ENCODE measurements at places on chromosomes 11 and 22.

GRCh38 chr11:66328302-66329144, 7.7 kb downstream of the RIN1 start:
- peak; percentile 84 for DNase-seq

DNA sequence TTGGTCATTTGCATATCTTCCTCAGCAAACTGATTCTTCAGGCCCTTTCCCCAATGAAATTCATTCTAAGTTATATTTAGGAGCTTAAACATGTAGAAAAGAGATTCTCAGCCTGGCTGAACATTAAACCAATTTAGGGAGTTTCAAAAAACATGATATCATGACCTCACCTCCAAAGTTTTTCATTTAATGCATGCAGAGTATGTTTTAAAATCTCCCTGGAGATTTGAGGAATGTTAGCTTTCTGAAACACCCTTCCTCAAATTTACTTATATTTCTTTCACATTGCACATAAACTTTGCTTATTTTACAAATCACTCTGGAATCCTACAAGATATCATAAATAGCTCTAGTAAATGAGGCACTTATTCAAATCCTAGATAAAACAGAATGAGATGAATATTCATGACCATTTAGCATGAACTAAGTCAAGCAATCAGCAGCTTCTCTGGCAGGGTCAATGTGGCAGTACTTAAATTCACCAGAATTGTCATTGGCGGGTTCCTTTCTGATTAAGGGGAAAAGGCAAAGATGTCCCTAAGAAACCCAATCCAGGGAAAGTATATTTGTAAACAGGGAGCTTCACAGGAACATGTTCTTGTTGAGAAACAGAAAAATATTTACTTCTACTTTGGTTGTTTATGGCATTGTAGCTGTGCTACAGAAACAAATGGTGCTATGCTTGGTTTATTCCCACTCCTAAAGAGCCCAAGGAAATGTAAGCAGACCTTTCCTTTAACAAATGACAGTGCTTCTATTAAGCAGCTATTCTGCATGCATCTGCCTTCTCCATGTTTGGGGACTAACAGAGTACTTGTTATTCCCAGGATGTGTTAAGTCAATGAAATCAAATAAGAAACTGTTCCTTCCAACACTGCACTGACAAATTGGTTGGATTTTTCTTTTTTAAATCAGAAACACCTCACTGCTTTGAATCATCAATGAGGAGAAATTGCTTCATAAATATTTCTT, 162.3 kb downstream of the C11orf87 start:
- no peak for DNase-seq

DNA sequence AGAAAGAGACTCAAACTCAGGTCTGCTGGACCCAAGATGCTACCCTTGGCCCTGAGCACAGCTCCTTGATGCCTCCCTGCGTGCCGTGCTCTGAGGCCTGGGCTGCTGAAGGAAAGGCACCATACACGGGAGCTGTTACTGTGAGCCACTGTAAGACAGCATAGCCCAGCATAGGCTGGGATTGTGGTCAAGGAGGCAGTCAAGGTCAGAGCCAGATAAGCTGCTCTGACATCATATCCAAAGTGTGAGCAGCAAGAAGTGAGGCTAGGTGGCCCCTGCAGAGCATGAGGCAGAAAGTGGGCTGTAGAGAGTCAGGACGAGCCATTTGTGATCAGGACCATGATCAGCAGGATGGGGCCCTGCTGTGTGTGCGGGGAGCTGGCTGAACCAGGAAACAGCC, 7.7 kb downstream of the SLC22A8 start:
- DNase-seq, result no peak

- no peak for DNase-seq
These were observed 1.2 kb downstream of the GLB1L3 start for GRCh38 chr11:134277183-134278001.

DNA sequence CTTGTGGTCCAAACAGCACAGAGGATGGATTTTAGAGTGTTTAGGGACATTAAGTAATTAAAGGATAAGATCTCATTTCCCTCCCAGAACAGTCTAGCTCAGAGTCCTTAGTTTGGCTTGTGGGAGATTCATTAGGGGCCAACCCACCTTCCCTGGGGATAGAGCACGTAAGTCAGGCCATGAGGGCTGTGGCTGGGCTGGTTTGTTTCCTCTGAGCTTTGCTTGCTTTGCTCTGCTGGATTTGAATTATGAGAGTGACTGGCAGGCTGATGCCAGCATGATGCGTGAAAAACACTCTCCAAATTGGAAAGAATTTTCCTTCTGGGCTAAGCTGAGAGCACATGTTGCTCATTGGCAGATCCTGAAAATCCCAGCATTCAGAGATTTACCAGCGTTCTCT, 84.7 kb upstream of the HEPHL1 start:
- no peak for DNase-seq

DNA sequence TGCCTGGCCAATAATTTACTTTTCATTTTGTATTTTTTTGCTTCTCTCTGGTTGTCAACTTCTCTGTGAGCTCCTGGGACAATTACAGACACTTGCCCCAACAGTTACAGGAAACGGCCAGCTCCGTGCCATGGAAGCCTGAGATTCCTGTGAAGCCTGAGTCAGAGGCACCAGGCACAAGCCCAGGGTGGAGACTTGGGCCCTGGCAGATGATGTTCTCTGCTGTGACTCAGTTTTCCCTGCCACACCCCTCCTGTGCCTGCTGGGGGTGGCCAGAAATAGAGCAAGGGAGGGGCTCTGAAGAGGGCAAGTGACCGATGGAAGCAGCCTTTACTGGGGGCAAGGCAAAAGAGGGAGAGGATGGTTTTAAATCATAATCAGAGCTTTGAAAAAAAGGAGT, 4.9 kb downstream of the ATP5MGL start:
- DNase-seq, result peak; percentile 13

Data from activated T-cell treated with anti-CD3 and anti-CD28 coated beads for 48 hours (primary cell).